ENCODE measurements at places on chromosomes 7 and 10.

GRCh38 chr7:110522061-110522760 is 568.7 kb upstream of the LRRN3 start:
- DNase-seq, result no peak

DNA sequence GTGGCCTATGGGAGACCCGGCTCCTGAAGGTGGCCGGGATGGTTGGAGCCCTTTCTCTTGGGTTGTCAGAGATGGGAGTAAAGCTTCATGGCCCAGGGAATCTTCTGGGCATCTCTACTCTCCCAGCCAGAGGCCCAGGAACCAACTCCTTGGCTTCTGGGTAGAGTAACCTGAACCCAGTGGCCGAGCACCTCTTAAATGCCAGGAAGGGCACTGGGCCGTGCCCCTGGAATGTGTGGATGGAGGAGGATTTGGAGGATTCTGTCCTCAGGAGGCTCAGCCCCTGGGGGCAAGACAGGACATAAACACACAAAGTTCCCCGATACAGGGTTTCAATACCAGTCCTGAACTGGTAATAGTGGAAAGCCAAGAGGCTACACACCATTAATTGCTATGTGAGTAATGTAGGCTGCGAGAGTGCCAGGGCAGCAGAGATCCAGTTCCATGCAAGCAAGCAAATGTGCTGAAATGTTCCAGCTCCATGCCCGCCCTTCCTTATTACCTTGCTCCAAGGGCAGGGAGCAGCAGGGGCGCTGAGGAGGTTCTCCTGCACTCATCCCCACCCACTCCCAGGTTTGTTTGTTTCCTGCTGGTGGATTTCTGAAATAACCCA is 1.2 kb downstream of the PALD1 start:
- DNase-seq, result no peak

- no peak for DNase-seq
Observed at GRCh38 chr10:72821606-72822005, 71.9 kb upstream of the OIT3 start.

DNA sequence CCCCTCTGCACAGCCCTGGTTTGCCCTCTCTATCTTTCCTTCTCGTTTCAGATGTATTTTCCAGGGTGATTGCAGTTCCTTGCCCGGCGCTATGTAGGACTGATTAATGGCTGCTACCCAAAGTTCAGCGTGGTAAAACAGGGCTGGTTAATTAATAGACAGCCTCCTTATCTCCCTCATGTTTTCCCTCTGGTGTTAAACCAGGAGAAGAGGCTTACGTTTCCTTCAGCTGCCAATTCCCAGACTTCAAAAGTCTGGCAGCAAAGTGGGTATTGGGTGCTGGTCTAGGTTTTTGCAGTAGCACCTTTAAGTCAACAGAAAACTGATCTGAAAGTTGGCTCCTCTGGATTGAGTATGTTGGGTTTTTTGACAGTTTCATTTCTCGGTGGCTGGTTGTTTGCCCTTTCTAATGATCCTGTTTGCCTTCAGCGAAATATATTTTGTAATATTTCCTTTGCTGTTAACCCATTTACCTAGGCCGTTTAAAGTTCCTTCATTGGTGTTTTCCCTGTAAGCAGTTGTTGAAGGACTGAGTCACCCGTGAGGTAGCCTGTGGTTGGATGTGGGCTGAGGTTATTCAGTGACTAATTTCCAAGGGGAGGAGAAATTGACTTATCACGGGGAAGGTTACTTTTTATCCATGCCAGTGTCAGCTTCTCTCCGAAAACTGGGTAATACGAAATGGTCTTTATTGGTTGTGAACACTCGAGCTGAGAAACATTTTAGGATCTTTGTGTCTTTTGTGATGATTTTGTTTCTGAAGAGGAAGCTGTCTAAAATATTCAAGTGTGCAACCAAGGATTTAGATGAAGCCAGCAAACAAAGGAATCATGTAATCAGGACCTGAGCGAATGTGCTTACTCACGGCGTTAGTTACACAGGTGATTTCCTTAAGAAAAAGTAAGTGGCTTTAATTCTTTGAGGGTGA is 257.2 kb downstream of the KIAA1217 start:
- no peak for DNase-seq

DNA sequence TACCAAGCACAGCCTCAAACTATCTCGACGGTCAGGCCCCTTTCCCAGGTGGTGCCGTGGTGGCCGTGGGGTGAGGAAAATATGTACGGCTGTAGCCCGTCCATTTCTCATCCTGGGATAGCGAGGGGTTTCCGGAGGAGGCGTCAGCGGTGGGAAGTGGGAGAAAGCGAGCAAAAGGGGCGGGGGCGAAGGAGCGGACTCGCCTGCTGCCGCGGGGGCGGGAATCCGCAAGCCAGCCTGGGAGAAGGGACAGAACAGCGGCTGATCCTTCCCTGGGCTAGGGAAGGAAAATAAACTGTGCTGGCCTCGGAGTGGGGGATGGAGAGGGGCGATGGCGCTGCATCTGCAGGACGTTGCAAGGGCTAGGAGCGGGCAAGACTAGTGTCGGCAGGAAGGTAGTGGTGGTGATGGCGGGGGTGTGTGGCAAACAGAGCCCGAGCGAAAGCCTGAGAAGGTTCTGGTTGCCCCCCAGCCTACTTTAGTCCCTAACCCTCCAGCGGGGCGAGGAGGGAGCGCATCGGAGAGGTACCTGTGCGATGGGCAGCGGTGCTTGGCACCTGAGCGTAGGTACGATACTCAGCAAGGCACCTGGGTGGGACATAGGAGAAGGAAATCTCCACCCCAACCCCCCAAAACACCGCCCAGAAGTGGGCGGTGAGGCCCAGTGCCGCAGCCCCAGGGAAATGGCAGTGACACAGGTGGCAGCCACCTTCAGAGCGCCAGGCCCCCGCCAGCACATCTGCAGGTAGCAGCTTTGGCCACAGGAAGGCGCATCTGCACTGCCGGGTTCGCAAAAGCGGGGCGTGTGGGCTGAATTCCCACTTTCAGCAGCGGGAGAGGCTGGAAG is 49.9 kb upstream of the STEAP1B start:
- no peak for DNase-seq

GRCh38 chr7:47285860-47286491 is 295.9 kb downstream of the TNS3 start:
- no peak for DNase-seq

DNA sequence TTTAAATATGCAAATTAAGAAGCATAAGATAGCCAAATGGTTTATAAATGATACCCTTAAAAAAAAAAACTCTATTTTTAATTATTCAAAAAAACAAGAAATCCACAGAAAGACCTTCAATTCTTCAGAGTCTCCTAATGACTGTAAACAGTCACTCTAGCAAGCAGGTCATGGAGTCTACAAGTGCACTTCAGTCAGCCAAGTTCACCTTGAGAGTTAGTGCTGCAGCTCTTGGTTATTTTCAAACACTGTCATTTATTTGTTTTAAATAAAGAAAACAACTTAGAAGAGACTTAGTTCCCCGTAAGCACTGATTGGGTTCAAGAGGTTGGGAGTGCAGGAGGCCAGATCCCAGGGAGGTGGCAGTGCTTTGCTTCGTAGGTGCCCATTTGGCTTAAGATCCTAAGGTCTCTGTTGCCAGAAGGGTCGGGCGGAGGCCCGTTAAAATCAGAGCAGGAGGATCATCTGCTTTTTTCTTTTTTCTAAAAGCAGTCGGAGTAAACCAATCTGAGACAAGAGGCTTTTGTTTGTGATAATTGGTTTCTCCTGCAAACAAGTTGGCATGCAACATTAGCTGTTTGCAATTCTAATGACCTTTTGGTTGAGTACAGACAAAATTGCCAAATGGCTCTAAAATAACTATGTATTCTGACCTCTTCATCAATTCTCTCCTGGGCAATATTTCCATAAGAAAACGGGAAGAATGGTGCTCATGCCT is 86.4 kb upstream of the ELMO1 start:
- no peak for DNase-seq

GRCh38 chr7:51126324-51126723 is 190.3 kb downstream of the COBL start:
- DNase-seq, result no peak

- DNase-seq, result no peak
Observed at GRCh38 chr10:59606551-59606961, 103.1 kb downstream of the SLC16A9 start.

GRCh38 chr7:55498142-55498541 is 74.2 kb downstream of the VOPP1 start:
- DNase-seq, result no peak

- DNase-seq, result no peak
Observed at GRCh38 chr7:1283941-1284742, 51.5 kb downstream of the UNCX start.

GRCh38 chr7:54831046-54831643 is 72.1 kb upstream of the SEC61G start:
- no peak for DNase-seq

DNA sequence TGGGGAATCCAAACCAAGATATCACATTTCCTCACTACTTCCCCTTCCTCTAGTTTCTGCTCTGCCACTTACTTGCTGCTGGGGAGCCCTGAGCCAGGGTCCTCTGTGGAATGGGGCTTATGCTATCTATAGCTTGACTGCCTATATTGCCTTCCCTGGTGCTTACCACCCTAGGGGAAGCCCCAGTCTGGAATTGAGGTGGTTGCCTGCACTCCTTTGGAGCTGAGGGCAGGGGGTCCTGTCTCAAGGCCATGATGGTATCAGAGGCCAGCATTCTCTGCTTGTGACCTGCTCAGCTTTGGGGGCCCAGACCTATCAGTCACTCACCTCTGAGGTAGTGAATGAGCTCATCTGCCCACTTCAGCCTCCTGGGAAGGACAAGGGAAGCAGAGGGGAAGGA is 29.3 kb upstream of the INMT start:
- no peak for DNase-seq

DNA sequence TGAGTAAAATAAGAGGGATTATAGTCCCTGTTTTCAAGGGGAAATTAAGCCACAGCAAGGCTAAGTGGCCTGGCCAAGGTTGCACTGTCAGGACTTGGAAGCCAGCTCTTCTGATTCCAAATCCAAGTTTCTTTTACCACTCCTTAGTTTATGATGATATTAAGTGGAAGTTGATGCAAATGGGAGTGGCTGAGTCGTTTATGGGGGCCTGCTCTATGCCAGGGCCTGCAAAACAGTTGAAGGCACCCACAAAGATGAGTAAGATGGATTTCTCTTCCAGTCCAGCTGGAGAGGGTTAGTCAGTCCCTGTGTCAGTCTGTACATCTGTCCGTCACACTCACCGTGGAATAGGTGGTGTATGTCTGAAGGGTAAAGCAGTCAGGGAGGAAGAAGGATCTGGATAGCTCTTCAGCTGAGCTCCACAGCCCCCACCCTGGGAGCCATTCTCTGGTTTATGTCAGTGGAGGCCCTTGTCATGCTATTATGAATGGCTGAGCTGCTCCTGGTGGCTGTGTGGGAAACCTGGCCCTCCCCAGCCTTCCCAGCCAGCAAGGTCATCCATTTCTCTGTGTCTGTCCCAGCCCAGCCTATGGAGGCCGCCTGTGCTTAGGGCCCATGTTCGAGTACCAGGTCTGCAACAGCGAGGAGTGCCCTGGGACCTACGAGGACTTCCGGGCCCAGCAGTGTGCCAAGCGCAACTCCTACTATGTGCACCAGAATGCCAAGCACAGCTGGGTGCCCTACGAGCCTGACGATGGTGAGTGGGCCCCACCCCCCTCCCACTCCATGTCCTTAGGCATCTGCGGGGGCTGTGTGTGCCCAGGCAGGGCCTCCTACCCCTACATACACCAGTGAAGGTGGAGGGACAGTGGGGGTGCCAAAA is 44.5 kb downstream of the TBATA start:
- no peak for DNase-seq

GRCh38 chr10:54903745-54904144 is 102.7 kb upstream of the PCDH15 start:
- DNase-seq, result no peak

DNA sequence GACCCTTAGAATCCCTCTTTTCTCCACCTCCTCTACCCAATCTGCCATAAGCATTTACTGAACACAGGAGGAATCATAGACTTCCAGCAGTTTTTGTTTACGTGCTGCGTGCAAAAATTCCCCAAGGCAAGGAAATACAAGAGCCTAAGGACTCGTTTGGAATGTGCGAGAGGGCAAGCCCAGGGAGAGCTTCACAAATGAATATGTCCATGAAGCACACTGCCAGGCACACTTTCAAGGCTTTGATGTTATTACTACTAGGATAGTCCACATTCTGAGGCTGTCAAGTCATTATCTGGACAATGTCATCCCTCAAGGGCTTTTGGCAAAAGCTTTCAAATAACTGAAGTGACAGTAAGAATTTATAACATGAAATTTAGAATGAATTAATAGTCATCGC is 214.7 kb upstream of the TBX20 start:
- no peak for DNase-seq

GRCh38 chr10:76430061-76430645 is 998.7 kb downstream of the LRMDA start:
- DNase-seq, result no peak

DNA sequence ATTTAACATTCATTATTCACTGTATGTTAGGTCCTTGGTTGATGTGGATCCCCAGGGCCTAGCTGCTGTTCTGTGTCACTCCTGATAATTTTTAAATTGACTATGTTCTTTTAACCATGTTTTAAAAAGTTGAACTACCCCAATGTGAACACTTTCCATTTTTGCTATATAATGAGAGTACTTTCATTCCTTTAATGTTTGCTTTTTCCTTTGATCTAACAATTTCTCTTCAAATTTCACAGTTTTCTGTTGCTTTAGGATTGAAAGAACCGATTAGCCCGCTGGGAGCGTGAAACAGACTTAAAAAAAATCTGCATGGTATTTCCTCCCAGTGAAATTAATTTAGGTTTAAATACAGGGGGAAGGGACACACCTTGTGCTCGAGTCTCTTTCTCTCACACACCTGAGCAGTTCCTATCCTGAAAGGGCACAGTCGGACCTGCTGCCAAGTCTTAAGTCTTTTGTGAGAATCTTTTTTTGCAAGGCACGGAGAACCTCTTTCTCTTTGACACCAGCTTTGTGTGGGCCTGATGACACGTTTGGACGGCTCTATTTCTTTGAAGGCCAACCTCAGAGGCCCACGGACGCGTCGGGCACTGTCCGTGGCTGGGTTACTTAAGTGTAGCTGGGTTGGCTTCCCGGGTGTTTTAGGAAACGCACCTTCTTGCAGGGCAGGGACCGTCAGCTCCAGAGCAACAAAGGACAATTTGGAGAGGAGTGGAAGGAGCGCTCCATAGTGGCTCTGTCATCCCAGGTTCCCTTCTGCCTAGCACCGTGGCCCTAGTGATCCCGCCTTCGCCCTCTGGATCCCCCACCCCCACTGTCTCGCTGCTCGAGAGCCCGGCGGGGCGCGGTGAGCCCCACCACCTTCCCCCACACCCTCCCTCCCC is 1.0 kb upstream of the CHN2 start:
- no peak for DNase-seq

DNA sequence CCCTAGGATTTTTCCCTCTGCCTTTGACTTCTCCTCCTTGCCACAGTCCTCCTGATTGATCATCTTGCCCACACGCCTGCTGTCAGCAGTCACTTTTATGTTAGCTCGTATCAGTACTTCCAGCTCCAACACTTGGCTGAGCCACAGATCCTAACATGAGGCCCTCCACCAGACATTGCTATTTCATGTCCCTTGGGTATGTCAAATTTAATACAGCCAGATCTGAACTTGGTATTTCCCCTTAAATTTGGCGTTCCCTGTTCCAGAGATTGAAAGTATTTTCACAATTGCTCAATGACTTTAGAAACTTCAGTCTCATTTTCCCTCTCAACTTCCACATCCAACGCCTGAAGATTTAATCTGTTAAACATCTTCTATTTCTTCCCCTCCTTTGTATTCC is 140.4 kb downstream of the RNLS start:
- DNase-seq, result no peak

All from stimulated activated CD8-positive, alpha-beta memory T cell treated with anti-CD3 and anti-CD28 coated beads, Interleukin-4, amount 100 ng/mL, for 4 hours (primary cell).